ENCODE measurements at places on chromosomes 4 and X.

DNA sequence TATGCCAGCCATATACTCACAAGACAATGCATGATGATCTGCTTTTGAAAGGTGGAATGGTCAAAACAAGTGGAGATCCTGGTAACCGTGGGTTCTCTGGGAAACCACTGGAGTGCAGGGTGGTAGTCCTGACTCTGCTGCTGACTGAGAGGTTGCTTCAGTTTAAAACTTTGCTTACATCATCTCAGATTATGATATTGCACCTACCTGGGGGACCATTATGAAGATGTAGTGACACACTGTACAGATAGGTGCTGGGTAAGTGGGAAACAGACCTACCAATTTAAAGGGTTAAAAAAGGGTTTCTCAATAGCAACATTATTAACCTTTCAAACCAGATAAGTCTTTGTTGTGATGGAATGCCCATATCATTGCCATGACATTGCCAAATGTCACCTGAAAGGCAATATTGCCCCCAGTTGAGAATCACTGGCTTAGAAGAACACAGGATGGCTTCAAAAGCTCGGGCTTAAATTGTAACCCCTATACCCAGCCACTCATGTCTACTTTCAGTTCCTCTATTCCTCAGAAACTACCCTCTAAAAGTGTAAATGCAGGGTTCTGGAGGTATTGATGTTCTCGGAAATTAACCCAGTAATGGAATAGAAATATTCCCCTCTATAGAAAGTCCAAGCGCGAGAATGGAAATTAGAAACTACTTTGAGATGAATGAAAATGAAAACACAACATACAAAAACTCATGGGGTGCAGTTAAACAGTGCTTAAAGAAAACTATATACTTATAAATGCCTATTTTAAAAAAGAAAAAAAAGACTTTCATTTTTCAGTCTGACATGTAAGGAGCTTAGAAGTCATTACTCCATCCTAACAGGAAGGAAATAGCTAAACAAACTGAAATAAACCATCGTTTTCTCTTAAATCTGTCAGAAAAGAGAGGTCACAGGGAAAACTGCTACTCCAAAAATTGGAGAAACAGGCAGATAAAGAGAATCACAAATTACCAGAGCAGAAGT lies 65.8 kb downstream of the ARHGEF6 start:
- DNase-seq, result no peak

- no peak for DNase-seq
Measured at GRCh38 chr4:29051381-29051965, 1668.7 kb upstream of the PCDH7 start.

GRCh38 chr4:128653527-128654444 lies 155.7 kb upstream of the JADE1 start:
- peak; percentile 50 for DNase-seq

DNA sequence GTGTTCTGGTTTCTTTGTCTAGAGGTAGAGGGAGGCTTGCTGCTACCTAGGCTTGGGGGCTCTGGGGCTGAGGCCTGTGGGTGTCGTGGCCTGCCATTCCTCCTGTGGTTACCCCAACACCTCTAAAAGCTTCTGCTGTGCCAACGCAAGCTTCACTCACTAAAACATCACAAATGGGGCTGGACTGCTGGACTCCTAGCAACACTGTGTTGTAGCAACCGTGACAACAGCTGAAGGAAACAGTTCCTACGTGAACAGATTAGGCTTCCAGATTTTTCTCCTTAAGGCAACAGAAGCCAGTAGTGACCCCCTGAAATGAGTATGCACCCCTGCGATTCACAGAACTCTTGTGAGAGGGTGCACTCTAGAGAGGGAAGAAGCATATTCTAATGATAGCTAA lies 138.3 kb upstream of the TEX13D start:
- no peak for DNase-seq

GRCh38 chr4:159608436-159608835 lies 505.6 kb downstream of the RAPGEF2 start:
- no peak for DNase-seq

GRCh38 chr4:136571315-136571714 lies 961.0 kb downstream of the PCDH18 start:
- DNase-seq, result no peak

GRCh38 chr4:89528526-89529133 lies 221.0 kb upstream of the GPRIN3 start:
- no peak for DNase-seq

GRCh38 chr4:16268290-16268689 lies 42.0 kb upstream of the TAPT1 start:
- no peak for DNase-seq

DNA sequence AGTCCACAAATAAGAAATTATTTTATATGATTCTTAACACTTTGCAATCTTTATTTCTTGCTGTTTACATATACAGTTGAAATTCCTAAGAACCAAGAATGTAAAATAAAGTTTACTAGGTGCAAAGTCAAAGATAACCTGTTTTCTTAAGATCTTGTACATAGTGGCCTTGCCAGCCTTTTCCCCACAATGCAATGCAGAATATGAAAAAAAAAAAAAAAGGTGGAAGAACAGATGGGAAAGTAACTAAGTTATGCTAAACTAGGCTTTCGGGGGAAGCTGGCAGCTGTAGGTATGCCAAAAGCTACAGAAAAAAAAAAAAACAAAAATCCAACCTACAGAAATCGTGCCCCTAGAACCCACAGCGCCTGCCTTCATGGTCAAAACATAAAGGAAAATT lies 1588.4 kb downstream of the STIM2 start:
- no peak for DNase-seq

DNA sequence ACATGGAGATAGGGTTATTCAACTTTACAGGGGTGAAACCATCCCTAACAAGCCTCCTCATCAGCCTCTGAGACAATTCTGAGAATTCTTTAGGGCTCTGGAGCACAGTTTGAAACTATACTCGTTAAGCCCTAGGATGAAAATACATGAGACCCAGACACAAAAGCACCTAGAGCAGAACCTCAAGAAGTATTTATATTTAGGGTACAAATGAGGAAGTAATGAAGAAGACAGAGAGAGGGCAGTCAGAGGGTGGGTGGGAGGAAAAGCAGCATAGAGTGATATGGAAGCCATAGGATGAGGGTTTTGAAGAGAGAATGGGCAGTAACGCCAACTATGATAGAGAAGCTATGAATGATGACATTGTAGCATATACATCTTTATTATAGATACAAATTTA lies 250.3 kb downstream of the DCLK2 start:
- no peak for DNase-seq

DNA sequence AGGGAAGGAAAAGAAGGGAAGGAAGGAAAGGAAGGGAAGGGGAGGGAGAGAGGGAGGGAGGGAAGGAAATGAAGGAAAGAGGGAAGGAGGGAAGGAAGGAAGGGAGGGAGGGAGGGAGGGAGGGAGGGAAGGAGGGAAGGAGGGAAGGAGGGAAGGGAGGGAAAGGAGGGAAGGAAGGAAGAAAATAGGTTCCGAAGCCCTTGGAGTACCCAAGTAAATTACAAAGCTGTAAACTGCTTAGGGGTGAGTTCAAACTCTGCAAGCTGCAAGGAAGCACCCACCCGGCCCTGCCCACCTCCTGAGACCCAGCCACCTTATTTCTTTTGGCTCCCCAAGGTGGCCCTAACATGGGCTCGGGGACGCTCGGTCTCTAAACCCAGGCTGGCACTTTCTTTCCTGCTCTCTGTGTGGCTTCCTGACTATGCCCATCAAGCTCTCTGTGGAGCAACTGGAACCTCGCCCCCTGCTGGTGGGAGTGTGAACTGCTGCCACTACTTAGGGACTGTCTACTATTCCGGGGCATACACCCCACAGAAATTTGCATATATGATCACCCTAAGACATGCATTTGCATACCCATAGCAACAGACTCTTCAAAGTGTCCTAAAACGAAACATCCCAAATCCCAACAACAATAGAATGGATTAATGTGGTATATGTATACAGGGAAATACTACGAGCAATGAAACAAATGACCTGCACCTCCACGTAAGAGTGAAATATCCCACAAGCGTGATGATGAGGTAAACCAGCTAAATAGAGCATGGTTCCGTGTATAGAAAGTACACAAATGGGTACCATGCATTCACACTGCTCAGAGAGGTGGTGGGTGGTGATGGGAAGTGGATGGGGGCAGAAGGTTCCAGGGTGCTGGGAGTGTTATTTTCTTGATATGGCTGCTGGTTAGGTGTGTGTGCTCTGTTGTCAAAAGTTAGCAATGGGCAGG lies 151.7 kb upstream of the TBL1X start:
- no peak for DNase-seq

DNA sequence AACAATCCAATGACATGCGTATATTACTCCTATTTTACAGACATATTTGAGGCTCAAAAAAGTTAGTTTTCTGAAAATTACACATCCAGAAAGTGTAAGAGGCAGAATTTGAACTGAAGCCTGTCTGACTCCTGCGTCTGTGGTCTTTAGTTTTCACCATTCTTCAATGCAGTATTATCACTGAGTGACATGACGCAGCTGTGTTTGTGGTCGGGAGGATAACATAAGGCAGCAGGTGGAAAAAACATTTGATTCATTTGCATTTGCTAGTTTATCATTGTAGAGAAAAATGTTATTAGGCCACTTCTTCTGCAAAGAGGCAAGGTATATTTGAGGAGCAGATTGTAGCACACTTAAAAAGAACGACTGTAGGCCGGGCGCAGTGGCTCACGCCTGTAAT lies 186.7 kb downstream of the TENM3 start:
- no peak for DNase-seq

DNA sequence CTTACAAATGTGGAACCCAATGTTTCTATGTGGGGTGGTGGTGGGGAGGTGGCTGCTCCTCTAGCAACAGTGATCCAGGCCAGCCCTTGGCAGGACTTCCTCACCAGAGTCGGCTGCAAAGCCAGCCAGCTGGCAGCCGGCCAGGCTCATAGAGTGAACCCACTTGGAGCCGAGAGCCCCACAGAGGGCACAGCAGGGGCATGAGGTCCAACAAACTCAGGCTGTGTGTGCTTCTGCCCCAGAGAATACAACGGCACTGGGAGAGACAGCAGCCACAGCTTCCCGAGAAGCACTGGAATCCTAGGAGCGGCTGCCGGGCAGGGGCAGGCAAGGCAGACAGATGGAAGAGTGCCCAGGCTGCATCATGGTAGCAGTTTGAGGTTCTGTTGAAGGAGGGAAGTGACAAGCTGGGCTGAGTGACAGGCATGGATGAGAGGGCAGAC lies 23.5 kb upstream of the SOWAHD start:
- DNase-seq, result peak; percentile 87

DNA sequence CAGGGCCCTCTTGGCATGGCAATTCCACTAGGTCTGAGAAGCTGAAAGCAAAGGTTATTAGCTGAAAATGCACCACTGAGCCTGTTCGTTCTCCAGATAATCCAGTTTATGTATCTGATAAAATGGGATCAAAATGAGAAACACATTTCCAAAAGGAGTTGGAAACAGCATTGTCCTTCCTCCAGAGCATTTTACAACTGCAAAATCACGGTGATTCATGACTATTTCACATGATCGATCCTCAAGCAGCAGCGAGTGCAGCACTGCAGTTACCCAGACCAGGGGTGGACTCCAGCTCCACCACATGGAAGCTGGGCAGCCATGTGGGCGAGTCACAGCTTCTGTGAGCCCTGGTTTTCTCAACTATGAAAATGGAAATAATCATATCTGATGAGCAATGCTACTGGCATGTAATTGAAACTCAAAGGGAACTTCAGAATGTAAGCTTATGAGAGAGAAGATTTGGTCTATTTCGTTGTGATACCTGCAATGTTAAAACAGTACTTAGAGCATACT lies 78.7 kb upstream of the MSX1 start:
- DNase-seq, result no peak

GRCh38 chr4:141395246-141395830 lies 174.6 kb downstream of the ZNF330 start:
- DNase-seq, result no peak

DNA sequence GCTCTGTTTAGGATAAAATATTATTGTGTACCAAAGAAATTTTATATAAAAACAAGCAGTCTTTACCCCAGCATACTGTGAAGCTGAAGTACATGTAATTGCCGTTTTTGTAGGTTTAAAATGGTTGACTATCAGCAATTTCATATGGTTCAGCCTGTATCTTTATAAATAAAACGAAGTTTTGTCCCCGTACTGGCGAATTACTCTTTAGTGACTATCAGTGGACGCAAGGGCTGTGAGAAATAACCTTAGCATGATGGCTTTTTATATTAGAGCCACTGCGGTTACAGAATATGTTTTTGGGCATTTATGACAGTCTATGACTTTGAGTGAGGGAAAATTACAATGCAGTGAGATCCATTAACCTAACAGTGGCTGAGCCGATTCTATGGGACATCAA lies 1.2 kb downstream of the GPM6B start:
- no peak for DNase-seq

DNA sequence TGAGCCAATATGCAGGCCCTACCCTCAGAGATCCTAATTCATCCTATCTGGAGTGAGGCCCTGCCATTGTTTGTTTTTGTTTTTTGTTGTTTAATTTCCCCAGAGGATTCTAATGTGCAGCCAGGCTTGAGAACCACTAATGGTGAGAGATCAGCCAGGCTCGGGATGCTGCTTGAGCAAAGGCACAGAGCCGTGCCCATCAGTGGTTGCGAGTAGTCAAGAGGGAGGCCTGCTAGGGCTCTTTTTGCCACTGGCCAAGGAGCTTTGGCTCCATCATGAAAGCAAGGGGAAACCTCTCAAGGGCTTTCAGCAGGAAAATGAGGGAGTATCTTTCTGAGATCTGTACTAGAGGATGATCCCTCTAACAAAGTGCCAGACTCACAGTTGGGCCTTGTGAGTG lies 2.7 kb downstream of the TCEANC start:
- DNase-seq, result no peak

DNA sequence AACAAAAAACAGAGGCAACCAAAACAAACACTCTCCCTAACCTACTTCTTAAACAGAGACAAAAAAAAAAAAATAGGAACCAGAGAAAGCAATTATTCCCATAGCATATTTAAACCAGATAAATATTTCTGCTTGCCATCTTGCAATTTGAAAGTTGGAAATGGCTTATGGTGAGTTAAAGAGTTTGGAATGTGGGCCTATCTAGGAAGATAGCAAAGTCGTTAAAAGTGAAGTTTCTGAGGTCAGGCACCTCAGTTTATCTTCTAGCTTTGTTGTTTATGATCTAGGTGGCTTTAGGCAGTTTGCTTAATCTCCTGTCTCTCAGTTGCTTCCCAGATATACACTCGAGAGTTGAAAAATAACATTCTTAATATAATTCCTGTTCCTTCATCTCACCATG lies 284.2 kb downstream of the KCNIP4 start:
- DNase-seq, result no peak

GRCh38 chrX:12370497-12370986 lies 232.3 kb downstream of the FRMPD4 start:
- no peak for DNase-seq

- no peak for DNase-seq
Measured at GRCh38 chr4:3387943-3388361, 53.8 kb upstream of the HGFAC start.

Data from NCI-H345 (cell line).